Activated gamma-delta T cell (primary cell): ENCODE measurements at places on chromosomes 4 and X.

DNA sequence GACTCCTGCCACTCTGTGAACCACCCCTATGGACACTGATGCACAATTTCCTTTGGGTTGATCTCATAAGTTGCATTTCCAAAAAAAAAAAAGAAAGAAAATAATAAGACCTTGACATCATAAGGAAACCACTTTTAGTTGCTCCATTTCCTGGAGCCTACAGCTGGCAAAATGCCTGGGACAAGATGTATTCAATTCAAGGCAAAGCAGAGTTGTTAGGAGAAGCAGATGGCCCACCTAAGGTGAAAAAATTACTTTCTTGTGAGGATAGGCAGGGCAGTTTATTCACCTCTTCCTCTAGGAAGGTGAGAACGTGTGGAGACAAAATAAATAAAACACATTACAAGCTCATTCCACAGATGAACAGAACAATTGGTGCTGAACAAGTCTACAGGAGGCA is 14.1 kb upstream of the SCRG1 start:
- DNase-seq = no peak

GRCh38 chrX:56113785-56114436 is 118.2 kb upstream of the KLF8 start:
- no peak for DNase-seq

GRCh38 chr4:56905796-56906195 is 1.9 kb upstream of the REST start:
- no peak for DNase-seq

- DNase-seq = no peak
Observed at GRCh38 chrX:20312018-20312417, 45.3 kb upstream of the RPS6KA3 start.

- DNase-seq = no peak
Observed at GRCh38 chr4:78774417-78774816, 1.7 kb upstream of the BMP2K start.

DNA sequence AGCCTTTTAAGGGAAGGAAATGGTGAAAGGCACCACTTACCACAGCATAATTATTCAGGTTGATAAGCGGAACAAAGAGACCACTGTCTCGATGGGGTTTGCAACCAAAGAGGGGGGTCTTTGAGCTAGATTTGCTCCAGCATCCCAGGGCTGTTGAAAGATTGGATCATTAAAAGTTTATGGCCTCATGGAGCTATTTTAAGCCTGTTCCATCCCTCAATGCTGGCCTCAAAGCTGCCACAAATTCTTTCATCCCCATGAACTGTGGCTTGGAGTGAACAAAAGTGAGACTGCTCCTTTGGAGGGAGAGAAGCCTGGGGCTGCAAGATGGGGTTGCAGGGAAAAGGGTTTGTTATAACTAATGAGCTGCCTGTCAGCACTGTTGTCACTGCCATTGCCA is 209.8 kb downstream of the RTL9 start:
- DNase-seq = no peak

DNA sequence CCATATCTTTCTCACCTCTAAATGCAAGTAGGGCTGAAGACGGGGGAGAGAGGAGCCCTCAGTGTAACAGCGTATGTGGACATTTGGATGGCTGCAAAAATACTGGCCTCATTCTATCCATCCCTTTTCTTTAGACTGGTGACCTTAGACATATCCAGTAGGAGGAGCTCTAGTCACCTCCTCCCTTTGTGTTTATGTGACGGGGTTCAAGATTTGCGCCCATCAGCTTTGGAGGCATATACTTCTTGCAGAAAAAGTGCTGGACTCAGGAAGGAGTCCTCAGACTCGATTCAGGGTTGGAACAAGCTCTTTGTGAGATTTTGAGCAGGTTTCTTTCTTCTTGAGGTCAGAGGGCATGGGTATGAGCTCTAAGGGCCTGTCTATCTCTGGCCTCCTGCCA is 86.2 kb downstream of the MAMLD1 start:
- DNase-seq = no peak

DNA sequence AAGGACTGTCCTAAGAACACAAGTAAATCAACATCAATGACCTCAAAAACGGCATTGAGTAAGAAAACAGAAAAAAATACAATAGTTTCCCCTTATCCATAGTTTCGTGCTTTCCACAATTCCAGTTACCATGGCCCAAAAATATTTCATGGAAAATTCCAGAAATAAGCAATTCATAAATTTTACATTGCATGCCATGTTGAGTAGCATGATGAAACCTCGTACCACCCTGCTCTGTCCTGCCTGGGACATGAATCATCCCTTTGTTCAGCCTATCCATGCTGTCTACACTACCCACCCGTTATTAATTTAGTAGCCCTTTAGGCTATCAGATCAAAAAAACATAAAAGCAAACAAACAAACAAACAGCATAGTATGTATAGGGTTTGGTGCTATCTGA is 51.1 kb downstream of the KLF3 start:
- no peak for DNase-seq

DNA sequence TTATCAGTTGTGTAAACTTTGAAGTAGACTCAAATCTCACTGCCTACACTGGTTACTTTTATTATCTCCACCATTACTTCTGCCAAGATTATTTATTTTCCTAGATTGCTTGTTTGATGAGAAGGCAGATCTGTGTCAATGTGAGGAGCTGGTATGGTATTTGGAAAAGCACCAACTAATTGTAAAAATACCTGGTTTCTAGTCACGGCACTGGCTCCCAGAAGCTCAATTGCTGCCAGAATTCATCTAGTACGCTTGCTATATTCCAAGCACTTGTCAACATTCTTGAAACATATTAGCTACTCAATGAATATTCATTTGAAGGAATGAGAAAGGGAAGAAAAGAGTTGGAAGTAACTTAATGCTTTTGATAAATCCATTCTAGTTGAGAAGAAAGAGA is 1376.8 kb upstream of the ADGRL3 start:
- DNase-seq = no peak

DNA sequence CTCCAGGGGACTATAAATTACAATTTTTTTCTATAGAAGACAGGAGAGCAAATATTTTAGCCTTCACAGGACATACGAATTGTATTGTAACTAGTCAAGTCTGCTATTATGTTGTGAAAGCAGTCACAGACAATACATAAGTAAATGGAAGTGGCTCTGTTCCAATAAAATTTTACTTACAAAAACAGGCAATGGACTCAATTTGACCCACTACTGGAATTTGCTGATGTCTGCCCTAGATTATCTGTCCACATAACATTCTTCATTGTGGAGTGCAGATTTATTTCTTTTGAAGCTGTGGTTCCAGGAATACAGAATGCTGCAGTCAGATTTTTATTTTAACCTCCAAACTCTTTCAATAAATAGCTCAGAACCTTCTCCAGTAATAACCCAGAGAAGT is 330.3 kb downstream of the PPP4R3C start:
- no peak for DNase-seq

- no peak for DNase-seq
Observed at GRCh38 chr4:7463566-7464258, 29.0 kb upstream of the PSAPL1 start.

- no peak for DNase-seq
Observed at GRCh38 chrX:12894074-12895030, 12.1 kb upstream of the TLR8 start.

- peak; percentile 4 for DNase-seq
Observed at GRCh38 chrX:129842510-129843208, 1.0 kb downstream of the ZDHHC9 start.

DNA sequence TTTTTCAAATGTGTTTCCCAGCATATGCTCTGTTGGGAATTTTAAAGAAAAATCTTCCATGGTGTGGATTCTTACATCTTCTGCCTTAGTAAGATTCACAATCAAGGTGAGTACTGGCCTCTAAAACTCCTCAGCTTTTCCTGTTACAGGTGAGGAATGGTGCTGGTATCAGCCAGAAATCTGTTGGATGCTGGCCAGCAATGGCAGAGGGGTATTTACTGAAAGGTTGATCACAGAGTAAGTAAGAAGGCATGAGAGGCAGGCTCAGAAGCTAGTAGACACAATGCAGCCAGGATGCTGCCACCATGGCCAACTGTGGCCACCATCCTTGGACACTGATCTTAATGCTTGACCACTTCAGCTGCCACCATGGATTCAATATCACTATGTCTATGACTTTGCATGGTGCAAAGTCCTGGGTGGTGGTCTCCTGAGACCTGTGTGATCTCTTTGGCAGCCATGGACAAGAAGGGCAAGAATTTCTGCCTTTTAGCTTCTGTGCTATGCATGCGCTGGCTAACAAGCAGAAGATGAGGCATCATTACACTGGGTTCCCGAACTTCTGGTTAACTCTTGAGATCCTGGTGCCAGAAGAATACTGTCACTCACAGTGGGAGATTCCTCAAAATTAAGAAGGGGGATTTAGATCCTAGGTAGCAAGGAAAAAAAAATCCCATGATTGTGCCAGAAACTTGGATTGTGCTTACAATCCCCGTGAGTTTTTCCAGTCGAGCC is 60.2 kb downstream of the CHRNA9 start:
- DNase-seq = no peak

DNA sequence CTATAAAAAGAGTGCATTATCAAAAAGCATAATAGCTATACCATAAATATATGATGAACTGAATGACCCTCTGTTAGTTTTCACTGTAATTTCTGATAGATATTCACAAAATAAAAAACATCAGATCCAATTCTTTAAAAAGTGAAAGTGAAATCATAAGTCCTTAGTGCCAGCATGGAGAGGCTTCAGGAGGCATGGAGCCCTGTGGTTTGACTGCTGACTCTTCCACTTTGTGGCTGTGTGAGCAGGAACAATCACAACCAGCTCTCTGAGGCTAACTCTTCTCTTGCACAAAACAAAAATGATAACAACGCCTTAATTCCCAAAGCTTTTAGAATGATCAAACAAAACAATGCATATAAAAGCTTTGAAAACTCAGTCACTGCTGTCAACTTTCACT is 1143.9 kb downstream of the PDHA2 start:
- DNase-seq = no peak

DNA sequence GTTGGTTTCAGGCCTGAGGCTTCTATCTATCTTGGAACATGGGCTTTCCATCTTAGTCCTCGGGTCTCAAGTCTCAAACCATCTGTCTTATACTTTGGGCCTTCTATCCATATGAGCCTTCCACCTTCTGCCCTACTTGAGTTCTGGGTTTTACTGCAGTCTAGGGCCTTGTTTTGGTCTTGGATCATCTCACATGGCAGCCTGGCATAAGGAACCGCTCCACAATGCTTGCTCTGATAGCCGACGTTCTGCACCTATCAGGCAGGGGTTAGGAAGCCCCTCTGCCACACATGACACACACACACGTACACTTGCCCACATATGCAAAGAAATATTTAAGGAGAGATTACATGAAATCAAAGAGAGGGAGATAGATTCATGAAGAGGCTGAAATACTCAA is 264.0 kb downstream of the CHIC1 start:
- DNase-seq = no peak

DNA sequence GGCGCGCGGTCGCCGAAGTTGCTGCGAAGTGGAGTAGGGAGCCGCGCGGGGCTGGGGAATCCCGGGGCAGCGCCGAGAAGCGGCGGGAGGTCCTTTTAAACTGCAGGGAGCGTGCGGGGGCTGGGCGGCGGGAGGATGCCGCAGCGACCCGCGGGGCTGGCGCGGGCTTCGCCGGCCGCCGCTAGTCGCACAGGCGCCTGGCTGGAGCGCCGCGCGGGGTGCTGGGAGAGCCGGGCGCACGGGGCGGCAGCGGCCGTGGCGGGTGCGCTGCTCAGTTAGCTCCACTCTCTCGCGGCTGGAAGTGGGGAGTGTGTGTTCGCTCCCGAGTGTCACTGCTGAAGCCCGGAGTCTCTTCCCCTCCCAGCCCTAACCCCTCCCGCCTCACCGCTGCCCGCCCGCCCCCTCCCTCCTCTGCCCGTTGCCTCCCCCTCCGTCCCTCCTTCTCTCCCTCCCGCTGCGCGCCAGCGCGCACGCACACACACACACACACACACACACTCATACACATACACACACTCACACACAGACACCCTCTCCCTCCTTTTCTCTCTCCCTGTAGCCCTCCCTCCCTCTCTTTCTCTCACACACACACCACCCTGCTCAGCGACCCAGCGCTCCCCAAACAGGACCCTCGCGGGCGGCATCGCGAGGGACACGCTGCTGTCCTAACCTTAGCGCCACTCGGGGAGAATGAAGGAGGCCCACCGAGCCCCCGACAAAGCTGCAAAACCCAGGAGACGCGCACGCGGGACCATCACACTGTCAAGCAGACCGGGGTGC is at the start of gene NDNF:
Gene NDNF, minus strand, starts transcription at position 312 of the 780 bp plus-strand sequence. CDS start 26,698 bp downstream, outside the sequence.
- peak; percentile 41 for DNase-seq

DNA sequence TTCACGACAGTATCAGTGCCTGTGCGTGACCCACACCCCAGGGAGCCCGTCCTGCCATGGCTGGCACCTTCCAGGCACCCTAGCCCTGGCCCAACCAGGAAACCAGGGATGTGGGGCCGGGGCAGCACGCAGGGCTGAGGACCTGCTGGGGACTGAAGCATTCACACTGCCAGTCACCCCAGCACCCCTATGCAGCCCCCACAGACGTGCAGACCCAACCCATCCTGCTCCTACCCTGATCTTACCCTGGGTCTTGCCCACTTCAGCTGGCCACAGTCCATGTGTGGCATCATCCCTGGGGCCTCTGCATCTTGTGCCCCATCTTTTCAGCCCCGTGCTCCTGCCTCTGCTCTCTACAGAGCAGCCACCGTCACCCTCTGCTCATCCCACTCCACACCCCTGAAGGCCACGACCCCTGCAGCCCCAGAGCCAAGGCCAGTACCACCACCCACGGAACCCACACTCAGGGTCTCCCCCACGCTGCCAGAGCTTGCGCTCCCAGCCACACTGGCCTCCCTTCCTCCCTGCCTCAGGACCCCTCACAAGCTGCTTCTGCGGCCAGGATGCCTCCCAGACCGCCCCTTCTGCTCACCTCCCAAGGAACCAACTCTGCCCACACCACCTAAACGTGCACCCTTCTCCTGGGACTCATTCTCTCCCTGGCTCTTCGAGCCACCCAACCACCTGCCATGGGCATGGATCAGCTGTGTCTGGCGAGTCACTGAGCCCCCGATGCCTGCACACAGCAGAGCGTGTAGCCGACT is 25.6 kb downstream of the GAK start:
- DNase-seq = no peak

DNA sequence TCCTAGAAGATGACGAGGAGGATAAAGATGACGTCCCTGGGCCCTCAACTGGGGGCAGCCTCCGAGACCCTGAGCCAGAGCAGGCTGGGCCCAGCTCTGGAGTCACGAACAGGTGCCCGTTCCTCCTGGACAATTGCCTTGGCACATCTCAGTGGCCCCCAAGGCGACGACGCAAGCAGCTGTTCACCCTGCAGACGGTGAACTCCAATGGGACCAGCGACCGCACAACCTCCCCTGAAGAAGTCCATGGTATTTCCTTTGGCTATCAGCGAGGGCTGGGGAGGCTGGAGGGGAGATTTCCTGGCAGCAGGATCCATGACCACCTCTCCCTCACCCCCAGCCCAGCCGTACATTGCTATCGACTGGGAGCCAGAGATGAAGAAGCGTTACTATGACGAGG is 11.9 kb downstream of the USP11 start:
- no peak for DNase-seq
